Inflammatory macrophage (primary cell): ENCODE measurements at places on chromosomes 4 and X.

- peak; percentile 1 for DNase-seq
Observed at GRCh38 chr4:154779362-154779947, 1.6 kb upstream of the RBM46 start.

DNA sequence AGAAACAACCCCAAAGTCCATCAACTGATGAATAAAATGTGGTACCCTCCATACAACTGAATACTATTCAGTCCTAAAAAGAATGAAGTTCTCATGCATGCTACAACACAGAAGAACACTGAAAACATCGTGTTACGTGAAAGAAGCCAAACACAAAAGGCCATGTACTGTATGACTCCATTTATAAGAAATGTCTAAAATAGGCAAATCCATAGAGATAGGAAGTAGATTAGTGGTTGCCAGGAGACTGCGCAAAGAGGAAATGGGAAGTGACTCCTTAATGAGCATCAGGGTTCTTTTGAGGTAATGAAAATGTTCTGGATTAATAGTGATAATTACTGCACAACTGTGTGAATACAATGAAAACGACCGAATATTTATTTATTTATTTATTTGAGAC is 23.4 kb downstream of the FBXW7 start:
- DNase-seq = no peak

GRCh38 chrX:22389556-22390179 is 117.0 kb downstream of the CBLL2 start:
- no peak for DNase-seq

GRCh38 chr4:188296331-188296730 is 157.1 kb downstream of the TRIML1 start:
- no peak for DNase-seq

GRCh38 chrX:75582511-75582910 is 59.7 kb upstream of the ZDHHC15 start:
- DNase-seq = no peak

DNA sequence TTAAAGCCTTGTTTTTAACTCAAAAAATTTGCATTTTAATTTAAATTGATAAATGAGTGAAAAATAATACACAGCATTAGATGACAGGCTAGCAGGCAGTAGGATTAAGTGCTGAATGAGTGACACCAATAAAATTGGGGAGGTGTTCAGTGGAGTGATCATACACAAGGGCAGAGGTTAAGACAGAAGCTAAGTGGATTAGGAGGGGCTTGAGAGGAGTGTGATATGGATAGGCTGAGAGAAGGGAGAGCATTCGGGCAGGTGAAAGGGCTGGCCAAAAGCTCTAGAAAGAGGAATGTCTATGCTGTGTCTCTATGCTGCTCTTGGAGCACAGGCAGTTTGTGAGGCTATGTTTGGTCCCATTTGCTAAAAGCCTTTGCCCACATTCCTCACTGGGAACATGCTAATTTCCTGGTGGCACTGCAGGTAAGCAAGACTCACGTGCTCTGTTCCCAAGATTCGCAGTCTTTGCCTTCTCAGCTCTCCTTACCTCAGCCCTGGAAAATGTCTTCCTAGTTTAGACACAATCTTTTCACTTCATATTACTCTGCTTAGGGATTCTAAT is 52.8 kb upstream of the CCSER1 start:
- DNase-seq = no peak

DNA sequence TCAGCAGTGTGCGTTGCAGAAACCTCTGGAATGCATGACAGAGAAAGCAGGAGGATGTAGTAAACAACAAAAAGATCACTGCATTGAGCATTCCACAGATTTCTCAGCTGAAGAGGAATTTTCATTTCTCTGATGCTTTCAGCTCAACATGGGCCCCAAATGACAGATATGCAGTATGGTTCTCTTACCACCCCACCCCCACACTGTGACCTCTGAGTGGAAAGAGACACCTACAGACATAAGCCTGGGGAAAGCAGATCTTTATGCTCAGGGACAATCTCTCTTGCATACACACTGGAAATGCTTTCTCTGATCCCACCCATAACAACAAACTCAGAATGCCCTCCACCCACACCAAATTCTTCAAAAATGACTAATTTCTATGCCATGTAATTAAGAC is 983.7 kb upstream of the LCORL start:
- DNase-seq = no peak

DNA sequence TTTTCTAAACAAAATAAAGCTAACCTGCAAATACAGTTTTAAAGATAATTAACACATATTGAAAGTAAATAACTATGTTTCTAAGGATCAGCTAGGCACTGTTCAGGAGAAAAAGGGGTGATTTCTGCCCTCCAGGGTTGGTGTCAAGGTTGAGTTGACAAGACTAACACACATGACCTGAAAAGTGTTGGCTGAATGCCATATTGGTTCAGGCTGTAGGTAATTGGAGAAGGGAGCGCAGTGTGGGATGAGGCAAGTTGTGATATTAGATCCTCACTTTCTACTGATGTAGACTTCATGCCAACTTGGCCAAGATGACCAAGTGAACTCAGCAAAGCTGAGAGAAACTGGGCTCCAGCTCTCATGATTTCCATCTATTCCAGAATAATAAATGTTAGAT is 42.2 kb downstream of the PPM1K start:
- DNase-seq = no peak

DNA sequence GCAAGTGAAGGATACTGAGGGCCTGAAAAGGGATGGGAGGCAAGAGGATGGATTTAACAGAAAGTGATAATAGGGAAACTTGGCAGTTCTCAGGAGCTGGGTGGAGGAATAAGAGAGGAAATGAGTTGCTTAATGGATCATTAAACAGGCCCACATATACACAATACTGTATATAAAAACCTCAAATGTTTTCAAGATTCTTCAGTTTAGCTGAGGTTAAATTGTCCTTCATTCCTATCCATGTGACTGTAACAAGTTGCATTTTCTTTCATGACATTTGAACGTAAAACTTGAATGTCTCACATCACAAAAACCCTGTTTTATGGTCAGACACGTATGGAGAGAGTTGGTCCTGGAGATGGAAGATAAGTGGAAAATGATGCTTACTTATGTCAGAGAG is 76.5 kb upstream of the PLAC8 start:
- DNase-seq = no peak

DNA sequence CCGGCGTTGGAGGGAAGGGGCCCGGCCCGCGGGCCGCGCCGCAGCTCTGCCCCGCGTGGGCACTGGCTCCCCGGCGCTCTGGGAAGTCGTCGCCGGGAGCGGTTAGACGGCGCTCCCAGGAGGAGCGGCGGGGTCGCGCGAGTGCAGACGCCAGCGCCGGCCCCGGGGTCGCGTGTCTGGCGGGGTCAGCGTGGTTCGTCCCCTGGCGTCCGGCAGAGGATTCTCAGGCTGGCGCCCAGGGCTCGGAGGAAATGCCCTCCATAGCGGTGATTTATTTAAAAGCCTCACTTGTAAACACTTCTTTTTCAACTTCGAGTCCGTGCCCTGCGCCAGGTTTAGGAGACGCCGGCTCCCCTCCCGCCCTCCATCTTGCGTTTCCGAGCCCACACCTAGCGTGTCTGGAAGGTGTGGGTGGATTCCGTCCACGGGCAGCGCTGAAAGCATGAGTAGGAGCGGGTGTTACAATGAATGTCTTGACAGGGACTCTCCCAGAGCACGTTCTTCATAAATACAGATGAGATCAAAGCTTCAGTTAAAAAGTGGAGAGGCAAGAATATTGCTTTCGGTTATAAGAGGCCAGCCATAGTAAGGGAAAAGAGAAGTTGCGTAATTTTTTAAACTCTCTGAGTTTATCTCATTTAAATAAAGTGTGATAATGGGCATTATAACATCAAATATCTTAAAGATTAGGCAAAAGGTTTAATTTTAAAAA is 692 bp downstream of the FAM241A start:
- DNase-seq = peak; percentile 43

GRCh38 chr4:119750771-119751170 is 122.2 kb upstream of the PDE5A start:
- no peak for DNase-seq

GRCh38 chr4:63349674-63350025 is 1059.6 kb downstream of the TECRL start:
- no peak for DNase-seq

GRCh38 chr4:108561116-108561515 is 59.3 kb upstream of the RPL34 start:
- DNase-seq = no peak

DNA sequence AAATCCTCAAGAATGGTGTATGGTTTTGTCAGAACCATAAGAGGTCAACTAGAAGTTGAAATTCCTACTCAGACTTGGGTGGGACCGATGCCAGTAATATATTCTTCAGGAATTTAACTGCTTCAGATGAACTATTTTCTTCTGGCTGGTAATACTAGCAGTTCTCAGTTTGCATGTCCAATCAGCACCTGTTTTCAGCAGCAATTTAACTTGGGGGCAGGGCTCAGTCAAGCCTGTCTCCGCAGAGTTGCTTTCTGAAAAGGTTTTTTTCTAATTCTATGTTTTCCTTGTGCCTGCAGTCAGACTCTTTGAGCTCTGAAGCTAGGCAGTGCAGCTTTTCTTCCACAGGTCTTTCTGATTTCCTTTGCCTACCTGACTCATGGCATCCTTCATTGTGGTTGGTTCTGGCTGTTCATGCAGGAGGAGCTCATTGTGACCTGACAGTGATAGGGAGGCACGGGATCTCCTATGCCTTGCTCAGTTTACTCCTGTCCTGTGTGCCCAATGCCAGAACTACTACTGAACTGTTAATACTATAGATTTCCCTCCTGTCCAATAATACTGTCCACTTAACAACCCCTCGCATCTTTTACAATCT is 17.3 kb upstream of the FMR1 start:
- no peak for DNase-seq

DNA sequence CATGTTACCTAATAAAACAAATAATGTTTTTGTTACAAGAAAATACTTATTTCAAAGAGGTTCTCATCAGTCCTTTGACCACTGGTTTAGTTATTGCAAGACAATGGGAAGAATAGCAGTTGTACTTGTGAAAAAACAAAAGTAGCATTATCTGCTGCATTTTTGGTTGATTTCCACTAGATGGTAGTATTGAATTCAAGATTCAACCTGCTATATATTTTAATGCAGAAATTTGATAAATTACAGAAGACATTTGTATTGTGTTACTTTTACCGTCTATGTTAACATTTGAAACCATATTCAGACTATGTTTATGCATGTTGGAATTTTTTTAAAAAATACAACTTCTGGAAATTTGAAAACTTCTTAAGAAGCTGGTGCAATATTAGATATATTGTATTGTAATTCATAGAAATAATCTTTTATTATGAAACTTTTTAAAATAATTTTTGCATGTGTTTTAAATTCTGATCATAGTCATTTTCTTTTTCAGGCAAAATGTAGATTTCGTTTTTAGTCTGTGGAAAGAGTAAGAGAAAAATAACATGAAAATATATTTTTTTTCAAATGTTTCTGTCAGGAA is 56.4 kb downstream of the SPCS3 start:
- DNase-seq = no peak

- no peak for DNase-seq
Observed at GRCh38 chr4:159101988-159102621, 774 bp upstream of the RAPGEF2 start.
